Activated naive CD8-positive, alpha-beta T cell treated with anti-CD3 and anti-CD28 coated beads, Interleukin-2, amount 50 U/mL, for 16 hours (primary cell): ENCODE measurements at places on chromosomes 3 and 15.

GRCh38 chr15:39887832-39888231 lies 32.2 kb downstream of the GPR176 start:
- no peak for DNase-seq

GRCh38 chr3:159643406-159643805 lies 345.2 kb upstream of the IL12A start:
- DNase-seq = no peak

DNA sequence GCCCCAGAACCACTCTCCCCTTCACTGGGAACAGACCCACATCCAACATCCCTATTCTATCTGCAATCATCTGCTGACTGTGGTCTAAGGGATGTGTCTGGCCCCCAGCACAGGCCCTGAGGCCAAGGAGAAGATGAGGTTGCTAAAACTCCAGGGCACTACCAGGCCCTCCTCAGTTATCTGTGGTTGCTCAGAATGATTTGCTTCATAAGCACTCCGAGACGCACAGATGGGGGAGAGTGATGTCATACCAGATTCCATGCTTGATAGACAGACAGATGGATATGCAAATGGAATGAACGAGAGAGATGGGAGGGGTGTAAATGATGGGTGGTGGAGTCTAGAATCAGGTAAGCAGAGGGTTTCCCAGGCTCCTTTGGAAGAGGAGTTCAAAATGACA lies 57.8 kb downstream of the CEMIP start:
- no peak for DNase-seq

DNA sequence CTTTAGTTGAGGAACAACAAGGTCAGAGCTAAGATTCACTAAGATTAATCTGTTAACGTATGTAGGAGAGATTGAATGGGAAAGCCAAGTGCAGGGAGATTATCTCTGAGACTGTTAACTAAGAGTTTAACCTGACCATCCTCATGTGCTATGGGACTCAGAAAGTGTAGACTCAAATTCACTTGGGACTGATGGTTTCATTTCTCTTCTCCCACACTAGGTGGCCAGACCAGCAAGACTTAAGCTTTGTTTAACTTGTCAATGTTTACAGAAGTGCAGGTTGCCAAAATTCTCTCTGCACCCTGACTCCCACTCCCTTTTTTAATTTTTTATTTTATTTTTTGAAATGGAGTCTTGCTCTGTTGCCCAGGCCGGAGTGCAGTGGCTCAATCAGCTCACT lies 6.3 kb upstream of the HEXA start:
- DNase-seq = no peak

DNA sequence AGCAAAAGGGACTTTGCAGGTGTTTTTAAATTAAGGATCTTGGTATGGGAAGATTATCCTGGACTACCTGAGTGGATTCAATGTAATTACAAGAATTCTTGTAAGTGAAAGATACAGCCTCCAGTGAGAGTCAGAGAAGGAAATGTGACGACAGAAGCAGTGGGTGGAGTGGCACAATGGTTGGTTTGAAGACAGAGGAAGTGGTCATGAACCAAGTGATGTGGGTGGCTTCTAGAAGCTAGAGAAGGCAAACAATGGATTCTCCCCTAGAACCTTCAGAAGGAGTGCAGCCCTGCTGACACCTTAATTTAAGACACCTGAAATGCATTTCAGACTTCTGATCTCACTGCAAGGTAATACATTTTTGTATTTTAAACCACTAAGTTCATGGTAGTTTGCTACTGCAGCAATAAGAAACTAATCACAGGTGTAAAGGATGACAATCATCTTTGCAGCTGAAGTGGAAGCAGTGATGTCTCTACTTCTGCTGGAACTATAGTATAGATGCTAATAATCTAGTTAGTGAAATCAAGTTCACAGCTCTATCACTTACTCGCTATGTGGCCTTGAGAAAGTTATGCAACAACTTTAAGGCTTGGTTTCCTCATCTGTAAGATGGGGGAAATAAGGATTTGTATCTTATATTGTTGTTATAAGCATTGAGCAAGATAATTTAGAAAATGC lies 403.4 kb upstream of the SUCLG2 start:
- peak; percentile 4 for DNase-seq

GRCh38 chr3:49484471-49484870 lies 14.4 kb downstream of the DAG1 start:
- no peak for DNase-seq

- DNase-seq = no peak
These were observed 128.7 kb downstream of the PGPEP1L start for GRCh38 chr15:98878862-98879261.

DNA sequence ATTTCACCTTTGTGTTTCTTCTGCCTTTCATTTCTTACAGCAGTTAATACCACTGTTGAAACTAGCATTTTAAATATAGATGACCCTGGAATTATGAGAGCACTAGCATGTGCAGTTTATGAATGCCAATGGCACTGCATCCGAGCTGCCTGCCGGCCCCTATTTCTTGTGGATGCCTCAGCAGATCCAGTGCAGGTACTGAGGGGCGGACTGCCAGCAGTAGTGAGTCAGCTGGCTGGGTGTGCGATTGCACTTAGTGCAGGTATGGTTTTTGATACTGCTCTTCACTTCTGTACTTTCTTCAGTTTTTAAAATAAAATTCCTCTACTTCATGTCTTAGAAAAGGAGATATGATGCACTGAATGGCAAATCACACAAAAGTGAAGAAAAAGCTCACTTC lies 453.0 kb downstream of the DIPK2A start:
- no peak for DNase-seq

DNA sequence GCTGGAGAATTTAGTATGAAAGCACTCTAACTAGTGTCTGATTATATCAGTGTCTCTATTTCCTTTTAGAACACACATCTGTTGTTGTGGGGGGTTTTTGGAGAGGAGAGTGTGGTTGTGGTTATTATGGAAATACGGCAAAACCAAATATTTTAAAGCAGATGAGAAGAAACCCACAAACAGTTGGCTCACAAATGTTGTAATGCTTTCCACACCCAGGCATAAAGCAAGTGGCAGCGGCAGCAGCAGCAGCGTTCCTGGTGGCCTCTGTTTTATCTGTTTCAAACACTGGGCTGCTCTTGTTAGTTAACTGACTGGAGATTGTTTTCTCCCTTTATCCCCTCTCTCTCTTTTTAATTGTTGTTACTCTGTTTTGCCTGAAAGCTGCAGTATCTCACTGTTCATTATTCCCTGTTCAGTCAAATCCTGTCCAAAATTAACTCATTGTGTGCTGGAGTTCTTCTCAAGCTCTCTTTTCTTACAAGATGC lies 1045.5 kb upstream of the NR2F2 start:
- DNase-seq = no peak

DNA sequence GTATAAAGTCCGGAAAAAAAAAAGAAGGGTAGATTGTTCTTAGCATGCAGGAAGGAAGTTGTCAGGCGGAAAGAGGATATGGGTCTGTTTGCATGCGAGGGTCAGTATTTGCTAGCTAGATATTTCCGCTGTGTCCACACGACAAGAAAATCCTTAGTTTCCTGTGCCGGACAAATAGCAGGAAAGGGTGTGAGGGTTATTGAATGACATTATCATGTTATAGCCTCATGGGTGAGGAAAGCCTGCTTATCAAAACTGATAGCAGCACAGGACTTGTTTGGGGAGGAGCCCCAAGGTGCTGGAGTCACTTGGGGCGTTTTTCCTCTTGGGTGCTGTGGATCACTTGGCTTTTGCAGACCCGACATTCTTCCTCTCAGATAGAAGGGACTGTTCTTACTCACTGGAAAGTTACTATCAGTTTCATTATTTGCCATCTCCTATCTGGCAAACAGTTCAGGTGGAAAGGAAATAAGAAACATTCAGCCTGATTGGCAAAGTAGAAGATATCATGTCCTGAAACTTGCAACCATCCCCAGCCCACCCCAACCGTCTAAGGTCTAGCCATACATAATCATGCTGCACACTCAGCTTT lies 127.2 kb upstream of the DPH6 start:
- DNase-seq = no peak

GRCh38 chr3:21751886-21752285 lies 876 bp upstream of the ZNF385D start:
- DNase-seq = no peak

DNA sequence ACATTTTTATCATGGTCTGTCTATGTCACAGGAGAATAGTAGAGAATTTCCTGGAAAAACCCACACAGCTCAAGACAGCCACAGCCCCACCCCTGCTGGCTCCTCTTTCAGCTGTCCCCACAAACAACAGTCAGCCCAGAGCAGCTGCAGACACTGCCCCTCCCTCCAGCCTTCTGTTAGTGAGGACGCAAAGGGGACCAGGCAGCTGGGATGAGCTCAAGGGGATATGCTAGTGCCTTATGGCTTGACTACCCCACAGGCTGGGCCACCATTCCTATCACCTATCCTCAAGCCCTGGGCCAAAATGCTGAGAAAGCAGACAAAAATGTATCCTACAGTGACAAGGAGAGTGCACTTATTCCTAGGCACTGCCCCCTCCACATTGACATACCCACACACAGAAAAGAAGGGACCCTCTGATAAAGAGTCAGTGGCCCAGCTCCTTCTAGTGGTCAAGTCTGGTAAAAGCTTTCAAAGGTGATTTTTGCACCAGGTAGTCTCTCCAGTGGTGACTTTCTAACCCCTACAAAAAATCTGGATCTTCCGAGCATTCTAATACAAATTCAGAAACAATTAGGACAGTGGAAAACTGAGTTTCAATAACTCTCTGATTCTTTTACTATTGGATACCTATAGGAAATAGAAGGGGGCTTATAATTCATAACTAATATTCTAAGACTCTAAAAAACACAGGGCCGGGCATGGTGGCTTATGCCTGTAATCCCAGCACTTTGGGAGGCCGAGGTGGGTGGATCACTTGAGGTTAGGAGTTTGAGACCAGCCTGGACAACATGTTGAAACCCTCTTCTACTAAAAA lies 3.0 kb upstream of the MAP1A start:
- no peak for DNase-seq

GRCh38 chr15:71664622-71665021 lies 145.7 kb upstream of the NR2E3 start:
- no peak for DNase-seq

DNA sequence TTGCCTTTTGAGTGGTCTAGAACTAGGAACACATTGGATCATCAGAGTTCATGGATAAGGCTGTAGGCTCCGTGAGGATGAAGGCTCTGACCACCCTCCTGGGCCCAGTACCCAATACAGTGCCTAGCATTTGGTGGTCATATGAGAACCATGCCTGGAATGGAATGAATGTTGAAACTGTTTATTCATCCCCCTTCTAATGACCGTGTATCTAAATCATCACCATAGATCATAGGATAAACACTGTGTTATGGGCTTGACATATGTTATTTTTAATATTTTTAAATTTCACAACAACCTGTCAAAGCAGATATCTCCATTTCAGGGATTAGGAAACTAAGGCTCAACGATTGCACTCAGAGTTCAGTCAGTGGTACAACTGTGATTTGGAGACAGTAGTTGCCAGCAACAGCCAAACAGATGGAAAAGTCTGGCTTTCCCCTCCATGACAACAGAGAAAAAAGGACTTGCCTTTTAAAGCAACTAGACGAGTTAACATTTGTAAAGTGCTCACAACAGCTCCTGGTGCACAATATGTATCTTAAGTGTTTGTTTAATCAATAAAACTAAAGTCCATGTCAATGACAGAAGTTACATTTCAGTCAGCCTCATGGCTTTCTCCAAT lies 89.6 kb downstream of the TMEM266 start:
- no peak for DNase-seq

DNA sequence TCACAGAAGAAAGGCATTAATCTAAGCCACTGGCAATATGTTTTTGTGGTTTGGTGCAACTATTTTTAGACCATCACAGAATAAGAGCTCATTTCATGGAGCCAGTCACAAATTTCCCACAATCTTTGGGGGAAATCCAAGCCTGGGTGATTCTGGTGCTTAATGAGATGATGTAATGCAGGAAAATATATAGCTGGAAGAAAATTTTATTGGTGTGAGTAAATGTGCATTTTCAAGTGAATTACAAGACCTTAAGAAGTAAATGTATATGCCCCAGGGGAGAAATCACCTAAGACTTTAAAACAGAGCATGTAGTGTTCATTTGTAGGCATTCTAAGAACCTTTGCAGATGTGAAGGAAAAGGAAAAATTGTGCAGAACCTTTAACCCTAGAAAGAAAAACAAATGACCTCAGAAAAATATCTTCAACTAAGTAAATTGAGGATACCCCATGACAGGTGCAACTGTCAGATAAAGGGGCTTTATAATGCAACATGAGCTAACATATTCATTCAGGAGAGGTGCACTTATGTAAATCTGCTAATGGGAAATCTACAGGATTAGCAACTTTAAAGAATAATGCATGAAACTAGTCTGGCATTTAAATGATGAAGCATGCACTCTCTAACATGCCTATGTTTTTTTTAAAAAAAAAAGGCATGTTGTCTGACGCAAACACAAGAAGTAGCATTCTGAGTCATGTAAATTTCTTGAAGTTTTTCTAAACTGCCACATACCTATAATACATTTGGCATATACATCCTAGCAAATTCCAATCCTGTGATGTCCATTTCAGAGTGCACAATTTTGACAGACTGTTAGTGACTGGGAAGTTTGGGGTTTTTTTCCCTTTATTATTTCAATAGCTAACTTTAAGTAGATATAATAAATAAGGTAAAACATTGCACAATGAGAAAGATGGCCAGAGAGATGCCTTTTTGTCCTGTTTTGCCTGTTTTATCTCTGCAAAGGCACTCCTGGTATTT lies 105.1 kb downstream of the MEX3B start:
- no peak for DNase-seq

DNA sequence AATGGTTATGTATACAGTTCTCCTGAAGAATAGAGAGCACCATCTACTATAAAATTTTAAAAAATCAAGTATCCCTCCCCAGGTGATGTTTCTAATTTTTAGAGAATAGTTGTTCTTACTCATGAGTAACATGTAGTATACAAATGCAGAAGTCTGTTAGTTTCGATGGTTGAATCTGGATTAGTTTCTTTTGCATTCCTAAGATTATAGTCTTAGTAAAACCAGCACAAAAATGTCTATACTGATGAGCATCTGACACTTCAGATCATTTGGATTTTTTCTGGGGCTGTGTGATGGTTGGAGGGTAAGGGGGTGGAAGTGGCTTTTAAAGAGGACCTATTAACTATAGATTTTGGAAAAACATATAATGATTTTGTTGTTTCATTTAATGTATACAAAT lies 167.3 kb upstream of the SGO1 start:
- DNase-seq = no peak

DNA sequence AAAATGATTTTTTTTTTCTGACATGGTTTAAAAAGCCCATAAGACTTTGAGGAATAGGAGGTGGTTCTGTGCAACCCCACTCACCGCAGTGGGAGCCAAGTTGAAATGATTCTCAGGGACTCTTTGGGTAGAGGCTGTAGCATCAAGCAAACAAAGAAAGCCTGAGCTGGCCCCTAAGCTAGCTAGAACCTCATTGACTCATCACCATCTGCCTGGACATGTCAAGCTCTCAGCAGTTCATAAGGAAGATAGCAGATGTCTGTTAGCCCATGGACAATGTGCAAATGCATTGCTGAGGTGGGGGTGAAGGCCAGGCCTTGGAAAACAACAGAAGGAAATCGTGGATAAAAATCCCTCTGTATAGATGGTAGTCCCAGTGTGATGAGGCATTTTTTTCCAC lies 234.8 kb downstream of the NR2F2 start:
- DNase-seq = no peak

- DNase-seq = no peak
These were observed 13.2 kb upstream of the GNB4 start for GRCh38 chr3:179464323-179465092.
